ENCODE measurements at places on chromosomes 2 and 18.
A peak's percentile ranks its signal among the peaks of the same experiment; 100 is the strongest.

GRCh38 chr2:226045080-226045479 is 645.6 kb downstream of the NYAP2 start:
- no peak for DNase-seq

DNA sequence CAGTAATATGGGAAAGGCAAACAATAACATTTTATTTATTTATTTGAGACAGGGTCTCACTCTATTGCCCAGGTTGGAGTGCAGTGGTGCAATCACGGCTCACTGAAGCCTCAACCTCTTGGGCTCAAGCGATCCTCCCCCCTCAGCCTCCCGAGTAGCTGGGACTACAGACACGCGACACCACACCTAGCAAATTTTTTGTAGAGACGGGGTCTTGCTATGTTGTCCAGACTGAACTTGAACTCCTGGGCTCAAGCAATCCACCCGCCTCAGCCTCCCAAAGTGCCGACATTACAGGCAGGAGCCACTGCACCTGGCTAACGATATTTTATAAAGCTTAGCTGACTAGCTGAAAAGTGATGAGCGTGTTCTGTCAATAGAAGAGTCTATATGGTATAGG is 17.5 kb upstream of the PLEKHH2 start:
- DNase-seq = no peak

DNA sequence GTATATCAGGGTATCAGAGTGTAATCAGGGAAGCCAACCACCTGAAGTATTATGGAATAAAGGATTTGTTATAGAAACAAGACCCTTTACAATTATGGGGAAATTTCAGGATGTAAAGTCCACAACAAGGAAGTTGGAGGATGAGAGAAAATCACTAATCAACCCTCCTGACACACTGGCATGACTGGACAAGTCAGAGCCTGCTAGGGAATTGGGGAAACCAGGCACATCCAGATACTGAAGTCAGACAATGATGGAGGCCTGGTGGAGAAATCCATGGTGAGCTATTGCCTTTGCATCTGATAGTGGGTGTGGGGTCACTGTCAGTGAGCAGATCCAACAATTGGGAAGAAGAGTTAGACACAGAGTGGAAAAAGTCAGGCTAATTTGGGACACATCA is 158.8 kb upstream of the FBXO11 start:
- DNase-seq = no peak

- DNase-seq = no peak
These were observed 17.5 kb upstream of the CCL20 start for GRCh38 chr2:227796045-227796711.

DNA sequence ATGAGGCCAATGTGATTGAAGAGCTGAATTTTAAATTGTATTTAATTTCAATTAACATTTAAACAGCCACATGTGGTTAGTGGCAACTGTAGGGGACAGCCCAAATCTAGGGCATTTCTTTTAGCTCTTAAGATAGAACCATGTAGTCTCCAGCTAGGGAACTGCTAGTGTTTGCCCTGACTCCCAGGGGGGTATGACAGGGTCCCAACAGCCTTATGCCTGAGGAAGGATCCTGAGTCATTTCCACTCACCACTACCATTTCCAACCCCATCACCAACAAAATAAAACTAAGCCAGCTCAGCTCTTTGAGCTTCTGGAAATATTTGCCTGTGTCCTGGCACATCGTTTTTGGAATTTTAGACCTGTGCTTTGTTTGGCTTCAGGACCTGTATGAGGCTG is 13.7 kb upstream of the GMCL1 start:
- peak; percentile 16 for DNase-seq

DNA sequence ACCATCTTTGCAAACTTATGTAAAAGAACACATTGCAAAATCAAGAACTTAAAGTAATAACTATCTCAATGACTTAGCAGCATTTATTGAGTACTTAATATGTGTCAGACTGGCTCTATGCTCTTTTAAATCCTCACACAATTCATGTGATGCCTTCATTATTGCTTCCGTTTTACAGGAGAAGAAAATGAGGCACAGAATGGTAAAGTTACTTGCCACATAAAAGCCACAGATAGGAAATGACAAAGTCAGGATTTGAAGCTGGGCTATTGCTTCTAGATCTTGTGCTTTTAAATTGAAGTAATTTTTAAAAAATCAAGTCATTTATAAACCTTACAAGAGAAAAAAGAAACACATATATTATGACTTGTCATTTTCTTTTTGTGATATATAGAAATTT is 174.2 kb downstream of the WDR7 start:
- no peak for DNase-seq

DNA sequence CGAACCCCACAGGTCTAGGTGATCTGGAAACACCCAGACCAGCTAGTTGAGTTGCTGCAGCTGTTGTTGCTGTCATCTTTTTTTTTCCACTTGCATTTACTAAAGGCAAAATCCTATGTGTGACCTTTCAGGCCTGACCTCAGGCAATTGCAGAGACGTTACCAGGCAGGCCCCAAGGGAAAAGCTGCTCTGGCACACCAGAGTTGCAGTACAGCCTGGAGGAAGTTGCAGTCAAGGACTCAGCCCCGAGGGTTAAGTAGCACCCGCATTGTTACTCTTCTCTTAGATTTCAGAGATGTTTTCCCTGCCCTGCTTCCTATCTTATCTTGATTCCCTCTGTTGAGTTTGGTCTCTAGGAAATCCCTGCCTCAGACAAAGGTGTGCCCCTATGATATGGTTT is 45.2 kb upstream of the SMAD2 start:
- DNase-seq = no peak

- peak; percentile 74 for DNase-seq
These were observed 83.3 kb upstream of the CD28 start for GRCh38 chr2:203623096-203623495.

DNA sequence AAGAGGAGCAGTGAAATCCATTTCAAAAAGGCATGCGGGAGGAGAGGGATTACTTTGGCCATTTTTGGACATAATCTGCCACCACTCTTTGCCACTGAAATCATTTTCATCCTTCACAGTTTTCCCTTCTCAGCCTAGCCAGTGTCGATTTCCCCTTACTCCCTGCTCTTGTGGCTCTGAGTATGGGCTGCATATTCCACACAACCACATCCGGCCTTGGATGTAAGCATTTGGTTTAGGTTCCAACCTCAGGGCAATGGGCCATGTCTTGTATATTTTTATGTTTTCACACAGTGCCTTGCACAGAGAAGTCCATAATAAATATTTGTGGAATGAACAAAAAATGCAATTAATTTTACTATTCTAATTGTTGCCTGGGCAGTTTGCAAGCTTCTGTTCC is 7.7 kb upstream of the SERPINE2 start:
- no peak for DNase-seq

- DNase-seq = no peak
These were observed 81.7 kb downstream of the ARHGEF4 start for GRCh38 chr2:130918393-130918792.

DNA sequence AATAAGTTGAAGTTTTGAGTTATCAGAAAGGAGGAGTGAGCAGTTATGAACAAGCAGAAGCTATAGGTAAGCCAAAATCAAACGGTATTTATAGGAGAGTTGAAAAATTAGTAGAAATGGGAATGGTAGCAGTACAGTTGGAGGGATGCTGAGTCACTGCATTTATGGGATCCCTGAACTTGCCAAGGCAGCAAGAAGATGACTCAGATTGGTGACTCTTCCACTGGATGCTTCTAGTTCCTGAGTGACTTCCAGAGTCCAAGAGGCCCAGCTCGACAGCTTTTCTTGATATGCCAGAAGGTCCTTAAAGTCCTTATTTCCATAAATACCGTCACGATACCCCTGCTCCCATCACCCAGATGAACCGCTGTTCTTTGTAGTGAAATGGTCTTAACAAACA is 31.1 kb upstream of the ACTR3 start:
- DNase-seq = peak; percentile 62

- DNase-seq = no peak
These were observed 492 bp downstream of the KIF5C start for GRCh38 chr2:148875387-148876051.

DNA sequence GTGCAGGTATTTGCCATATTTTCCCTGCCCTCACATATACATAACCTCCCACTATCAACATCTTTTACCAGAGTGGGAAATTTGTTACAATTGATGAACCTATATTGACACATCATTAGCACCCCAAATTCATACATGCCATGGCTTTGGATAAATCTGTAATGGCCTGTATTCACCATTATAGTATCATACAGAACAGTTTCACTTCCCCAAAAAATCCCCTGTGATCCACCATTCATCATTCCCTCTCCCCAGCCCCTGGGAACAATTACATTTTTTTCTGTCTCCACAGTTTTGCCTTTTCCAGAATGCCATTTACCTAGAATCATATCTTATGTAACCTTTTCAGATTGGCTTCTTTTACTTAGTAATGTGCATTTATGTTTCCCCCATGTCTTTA is 494.5 kb downstream of the RNF144A start:
- DNase-seq = no peak

DNA sequence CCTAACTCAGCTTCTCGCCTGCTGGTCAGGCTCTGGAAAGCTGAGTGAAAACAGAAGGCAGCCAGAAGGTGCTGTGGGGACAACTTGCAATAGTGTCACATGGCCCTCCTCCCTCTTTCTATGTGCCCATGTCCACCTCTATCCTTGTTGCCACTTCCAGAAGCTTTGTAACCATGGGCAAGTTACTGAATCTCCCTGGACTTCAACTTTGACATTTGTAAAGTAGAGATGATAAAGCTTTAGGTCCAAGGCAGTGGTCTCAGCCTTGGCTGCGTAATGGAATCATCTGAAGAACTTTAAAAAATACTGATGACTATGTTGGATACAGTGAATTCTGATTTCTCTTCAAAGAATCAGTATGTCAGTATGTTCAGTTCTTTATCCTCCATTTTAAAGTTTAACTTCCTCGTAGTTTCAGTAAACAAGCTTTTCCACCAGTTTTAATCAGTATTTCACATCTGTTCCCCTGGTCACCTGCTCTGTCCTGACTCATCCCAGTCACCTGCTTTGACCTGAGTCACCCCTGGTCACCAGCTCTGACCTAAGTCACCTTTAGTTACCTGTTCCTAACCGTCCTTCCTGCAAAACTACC is 245.2 kb upstream of the STON1 start:
- no peak for DNase-seq

DNA sequence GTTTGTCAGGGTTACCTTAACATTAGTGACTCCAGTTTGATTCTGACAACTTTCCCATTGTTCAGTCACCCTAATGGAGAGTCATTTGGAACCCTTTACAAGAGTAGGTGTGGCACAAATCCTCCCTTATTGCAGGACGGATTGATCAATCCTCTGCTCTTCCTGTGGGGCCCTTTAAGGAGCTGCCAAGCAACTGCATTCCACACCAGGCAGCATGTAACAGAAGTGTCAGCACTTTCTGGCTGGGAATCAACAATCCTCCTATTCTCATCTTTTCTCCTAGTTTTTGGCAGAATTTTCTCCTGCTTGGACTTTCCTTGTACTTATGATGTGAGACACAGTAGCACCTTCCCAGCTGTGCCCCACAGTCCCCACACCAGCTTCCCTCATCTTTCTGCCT is 177.8 kb downstream of the ST6GAL2 start:
- DNase-seq = no peak

- no peak for DNase-seq
These were observed 54.8 kb downstream of the FAM161A start for GRCh38 chr2:61799099-61799498.

DNA sequence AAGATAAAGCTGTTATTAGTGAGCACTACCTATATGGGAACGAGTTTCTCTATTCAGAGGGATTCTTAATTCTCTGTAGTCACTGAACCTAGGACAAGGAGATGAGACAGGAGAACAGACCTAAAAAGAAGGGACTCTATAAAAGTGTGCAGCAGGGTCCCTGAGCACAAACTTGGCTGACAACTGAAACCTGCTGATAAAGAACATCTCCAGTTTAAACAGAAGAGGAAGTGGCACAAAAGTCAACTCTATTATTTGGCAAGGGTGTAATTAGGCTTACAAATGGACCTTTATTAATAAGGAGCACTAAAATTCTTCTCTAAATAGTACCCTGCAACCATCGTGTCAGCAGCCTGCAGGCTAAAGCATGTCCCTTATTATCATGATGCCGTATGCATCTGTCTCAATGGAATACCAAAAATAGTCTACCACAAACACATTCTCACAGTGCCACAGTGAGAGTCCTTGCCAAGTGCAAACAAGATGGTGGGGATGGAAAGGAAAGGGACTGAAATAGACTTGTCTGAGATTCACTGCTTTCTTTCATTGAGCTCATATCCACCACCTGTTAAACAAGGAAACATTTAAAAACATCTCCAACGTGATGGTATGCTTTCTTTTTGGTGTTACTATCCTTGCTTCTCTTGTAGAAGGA is 260.2 kb downstream of the INSIG2 start:
- no peak for DNase-seq

GRCh38 chr2:119134775-119135174 is 23.8 kb downstream of the C1QL2 start:
- DNase-seq = no peak

GRCh38 chr2:88545118-88545517 is 82.1 kb downstream of the EIF2AK3 start:
- DNase-seq = peak; percentile 54

DNA sequence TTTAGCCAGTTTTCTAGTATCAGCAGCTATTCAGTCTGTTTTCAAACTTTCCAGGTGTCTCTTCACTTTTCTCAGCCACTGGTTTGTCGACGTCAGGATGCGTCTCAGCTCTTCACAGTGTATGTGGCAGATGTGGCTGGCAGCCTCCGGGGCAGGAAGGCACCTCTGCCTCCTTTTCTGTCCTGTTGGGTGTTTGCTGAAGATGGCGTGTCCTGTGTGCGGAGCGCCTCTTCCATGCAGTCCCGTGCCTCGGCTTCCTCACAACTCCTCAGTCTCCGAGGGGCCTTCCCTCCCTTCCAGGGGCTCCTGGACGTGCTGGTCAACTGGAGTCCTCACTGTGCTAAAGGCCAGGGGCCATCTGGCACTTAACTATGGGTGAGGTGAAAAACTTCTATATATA is 65.4 kb upstream of the PXDN start:
- no peak for DNase-seq

DNA sequence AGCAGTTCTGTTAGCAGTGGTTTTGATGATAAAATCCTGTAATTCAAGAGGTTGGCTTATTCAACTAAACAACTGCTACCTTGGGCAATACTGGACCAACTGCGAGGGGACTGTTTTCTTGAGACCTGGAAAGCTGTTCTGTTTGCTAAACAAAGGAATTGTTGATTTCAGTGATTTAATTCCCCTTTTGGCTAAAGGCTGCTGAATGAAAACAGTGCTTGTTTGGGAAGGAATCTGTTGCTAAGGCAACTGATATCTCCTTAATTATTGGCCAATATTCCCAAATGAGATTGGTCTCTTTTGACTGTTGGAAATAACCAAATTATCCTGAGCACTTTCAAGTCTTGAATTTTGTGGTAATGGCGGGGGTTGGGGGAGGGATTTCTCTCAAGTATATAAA is 136.8 kb downstream of the CAMKMT start:
- DNase-seq = no peak

Data from H54 (cell line).